ENCODE measurements at places on chromosomes 1 and 21.

- no peak for DNase-seq
These were observed 5.2 kb downstream of the RPL5 start for GRCh38 chr1:92837062-92837461.

GRCh38 chr1:50846224-50846839 is 113.7 kb downstream of the FAF1 start:
- no peak for DNase-seq

GRCh38 chr1:151005729-151006319 is 878 bp downstream of the MINDY1 start:
- no peak for DNase-seq

DNA sequence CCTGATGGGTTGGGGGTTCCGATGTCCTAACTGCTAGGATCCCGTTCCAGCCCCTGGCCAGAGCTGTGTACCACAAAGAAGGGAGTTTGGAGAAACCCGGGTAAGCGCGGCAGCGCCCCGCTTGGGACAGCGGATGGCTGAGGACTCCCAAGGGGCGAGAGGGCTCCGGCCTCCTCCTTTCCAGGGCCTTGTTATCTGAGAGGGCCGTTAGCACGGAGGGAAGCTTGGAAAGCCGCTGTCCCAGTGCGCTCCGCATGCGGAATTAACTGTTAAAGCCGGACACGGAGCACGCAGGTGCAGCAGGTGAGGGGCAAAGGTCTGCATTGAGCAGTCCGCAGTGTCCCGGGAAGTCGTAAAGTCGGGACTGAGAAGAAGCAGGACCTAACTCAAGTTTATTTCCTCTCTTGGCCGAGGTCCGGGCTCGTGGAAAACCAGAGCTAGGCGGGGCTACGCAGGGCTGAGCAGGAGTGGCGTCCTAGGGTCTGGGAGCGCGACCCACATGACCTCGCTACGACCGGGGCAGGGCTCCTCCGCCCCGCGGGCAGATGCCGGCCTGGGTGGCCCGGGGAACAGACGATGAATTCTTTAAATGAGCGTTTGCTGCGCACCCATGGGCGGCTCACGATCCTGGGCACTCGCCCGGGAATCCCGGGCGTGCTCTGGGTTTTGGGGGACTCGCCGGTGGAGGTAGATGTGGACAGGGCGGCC is 4.5 kb downstream of the LHX4 start:
- no peak for DNase-seq

DNA sequence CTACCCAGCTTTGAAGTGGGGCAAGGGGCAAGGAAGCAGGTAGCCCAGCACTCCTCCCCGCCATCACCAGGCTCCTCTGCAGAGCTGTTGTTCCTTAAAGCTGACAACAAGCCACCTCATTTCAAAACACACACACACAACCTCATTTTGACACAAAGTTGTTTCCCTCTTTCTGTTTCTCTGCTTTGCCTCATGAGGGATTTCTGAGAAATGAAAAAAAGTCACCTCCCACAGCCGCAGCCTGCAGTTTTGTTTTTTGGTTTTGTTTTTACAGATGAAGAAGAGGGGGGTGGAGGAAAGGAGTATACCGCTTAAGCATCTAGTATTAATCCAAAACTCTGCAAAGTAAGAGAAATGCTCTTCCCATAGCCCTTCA is 12.1 kb downstream of the MCL1 start:
- DNase-seq, result no peak
